Activated T-helper 9 cell treated with anti-CD3 and anti-CD28 coated beads, Interleukin-2, amount 50 U/mL, for 16 hours (primary cell): ENCODE measurements at places on chromosomes 3 and 15.

DNA sequence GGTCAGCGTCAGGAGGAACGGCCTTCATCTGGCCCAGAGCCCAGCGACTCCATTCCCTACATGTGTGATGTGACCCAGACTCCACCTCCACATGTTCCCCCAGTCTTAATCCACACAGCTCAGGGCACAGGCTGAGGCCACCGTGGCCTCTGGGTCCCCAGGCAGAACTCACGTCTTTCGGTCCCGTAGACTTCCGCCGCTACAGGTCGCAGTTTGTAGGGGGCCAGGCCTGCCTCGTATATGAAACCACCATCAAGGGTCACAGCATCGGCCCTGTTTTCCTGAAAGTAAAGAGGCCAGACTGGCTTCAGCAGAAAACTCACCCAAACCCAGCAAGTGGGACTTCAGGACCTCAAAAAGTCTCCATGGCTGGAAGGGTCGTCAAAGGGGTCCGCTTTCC lies 8.6 kb downstream of the LTF start:
- DNase-seq, result no peak

DNA sequence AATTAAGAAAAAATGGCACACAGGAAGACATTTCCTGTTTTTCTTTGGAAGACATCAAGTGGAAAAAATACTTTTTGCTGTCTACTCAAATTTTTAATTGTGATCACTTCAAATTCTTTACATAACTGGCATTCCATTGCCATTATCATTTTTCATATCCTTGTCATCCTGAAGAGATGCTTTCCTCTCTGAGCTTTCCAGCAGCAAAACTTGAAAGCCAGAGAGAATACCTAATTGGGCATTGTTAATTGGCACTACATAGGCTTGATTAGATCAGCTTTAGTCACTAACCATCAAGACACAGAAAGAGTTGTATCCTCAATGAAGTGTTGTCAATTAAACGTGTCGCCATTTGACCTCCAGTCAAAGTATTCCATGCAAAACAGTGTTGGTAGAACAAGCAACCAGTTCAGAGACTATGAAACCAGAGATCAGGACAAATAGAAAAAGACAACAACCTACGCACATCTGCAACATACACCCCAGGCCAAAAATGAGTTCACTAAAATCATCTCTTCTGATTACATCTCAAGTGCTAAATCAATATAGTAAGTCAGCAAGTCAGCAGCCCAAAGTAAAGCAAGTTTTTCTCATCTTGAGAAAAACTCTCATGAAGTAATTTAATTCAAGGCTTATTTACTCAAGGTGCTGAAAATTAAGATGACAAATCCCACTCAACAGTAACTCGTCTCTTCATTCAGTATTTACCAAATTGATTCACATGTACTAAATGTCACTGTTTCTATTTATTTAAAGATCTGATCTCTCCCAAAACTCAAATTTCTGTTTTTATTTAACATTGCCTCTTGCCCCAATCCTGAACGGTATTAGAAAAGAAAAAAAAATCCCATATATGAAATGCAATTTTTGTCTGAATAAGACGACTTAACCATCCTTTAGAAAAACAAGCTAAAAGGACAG lies 123.0 kb downstream of the SUCLG2 start:
- no peak for DNase-seq

GRCh38 chr3:151404316-151404715 lies 19.8 kb upstream of the P2RY12 start:
- no peak for DNase-seq

DNA sequence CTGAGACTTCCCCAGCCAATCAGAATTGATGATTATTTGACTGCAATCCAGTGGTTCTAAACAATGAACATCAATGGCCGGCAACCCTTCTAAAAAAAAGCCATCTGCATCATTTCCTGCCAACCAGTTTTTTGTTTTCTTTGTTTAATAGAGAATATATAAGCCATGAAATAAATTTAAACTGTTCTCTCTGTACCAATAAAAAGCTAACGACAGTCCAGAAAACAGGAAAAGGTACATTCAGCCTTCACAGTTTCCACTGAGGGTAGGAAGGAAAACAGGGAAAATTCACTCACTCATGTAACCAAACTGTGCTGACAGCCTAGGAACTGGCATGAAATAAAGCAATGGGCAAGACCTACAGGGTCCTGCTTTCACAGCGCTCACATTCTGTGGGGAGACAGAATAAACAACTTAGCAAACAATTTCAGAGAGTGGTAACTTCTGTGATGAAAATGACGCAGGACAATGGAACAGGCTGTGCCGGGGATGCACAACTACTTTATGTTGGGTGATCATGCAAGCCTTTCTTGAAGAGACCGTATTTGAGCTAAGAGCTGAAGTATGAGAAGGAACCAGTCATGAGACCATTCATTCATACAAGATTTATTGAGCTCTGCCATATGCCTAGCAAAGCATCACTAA lies 630.1 kb downstream of the MAGI1 start:
- no peak for DNase-seq

DNA sequence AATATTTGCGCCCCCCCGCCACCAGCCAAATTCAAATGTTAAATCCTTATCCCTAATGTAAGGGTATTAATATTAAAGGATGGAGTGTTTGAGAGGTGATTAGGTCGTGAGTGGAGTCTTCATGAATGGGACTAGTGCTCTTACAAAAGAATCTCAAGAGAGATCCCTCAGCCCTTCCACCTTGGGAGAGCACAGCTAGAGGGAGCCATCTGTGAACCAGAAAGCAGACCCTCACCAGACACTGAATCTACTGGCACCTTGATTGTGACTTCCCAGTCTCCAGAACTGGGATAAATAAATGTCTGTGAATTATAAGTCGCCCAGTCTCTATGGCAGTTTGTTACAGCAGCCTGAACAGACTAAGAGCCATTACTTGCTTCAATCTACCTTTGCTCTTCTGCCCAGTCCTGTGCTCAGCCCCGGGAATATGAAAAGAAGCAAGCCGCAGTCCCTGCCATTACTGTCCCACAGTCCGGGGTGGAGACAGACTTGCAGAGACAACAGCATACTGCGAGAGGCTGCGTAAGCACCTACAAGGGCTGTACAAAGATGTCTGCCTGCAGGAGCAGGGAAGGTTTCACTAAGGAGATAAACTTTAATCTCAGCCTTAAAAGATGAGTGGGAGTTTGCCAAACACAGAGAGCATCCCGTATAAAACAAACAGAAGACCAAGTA lies 110.7 kb upstream of the TMCO5A start:
- no peak for DNase-seq

GRCh38 chr3:160665231-160665630 lies 11.7 kb upstream of the ARL14 start:
- no peak for DNase-seq

DNA sequence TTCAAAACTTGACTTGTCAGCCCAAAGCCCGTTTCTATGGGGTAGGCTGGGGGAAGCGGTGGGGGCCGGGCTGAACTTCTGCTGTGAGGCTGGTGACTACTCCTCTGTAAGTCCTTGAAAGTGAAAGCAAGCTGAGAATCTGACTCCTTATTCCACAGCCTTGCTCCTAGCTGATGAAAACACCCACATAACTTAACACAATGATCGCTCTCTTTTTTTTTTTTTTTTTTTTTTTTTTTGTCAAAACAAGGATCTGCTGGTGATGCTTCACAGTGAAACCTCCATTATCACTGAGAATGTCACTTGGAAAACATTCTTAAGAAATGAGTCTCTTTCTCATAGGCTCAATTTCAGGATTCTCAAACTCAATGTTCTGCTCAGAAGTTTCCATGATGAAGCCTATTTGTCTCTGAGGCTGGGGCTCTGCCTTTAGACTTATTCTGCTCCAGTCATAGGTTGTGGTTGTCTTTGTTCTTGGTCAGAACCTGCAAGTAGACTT lies 31.4 kb upstream of the TKT start:
- DNase-seq, result no peak

GRCh38 chr3:71101014-71101413 lies 482.5 kb downstream of the FOXP1 start:
- no peak for DNase-seq

DNA sequence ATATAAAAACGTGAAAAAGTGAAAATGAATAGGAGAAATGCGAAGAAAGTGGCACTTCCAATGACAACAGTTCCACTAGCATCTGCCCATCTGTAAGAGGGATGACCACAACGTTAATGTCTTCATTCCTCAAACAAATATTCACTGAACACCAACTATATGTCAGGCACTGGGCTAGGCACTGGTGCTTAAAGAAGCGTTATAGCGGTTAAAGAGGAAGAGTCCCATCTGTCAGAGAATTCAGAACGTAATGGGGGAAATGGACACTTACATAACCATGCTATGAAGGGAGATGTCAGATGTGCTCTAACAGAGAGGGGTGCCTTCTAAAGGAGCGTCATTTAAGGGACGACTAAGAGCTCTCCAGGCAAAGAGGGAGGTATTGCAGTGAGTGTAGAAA lies 8.2 kb downstream of the RUBCN start:
- no peak for DNase-seq

- DNase-seq, result no peak
Observed at GRCh38 chr3:73765878-73766545, 141.3 kb upstream of the PDZRN3 start.

DNA sequence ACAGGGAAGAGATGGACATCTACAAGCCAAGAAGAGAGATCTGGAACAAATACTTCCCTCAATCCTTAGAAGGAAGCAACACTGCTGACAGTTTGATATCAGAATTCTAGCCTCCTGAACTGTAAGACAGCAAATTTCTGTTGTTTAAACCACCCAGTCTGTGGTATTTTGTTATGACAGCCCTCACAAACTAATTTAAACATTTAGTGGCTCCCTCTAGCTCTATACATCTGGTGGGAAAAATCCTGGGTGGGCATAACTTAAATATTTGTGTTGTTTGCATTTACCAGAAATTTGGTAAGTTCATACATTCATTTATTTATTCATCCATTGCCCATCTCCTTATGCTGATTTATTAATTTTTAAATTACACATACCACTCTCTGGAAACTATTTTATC lies 62.5 kb upstream of the GSK3B start:
- DNase-seq, result no peak

- no peak for DNase-seq
Observed at GRCh38 chr15:71809346-71809745, 1.0 kb upstream of the NR2E3 start.

GRCh38 chr15:23384371-23384770 lies 29.8 kb downstream of the GOLGA8S start:
- DNase-seq, result no peak

GRCh38 chr15:71124937-71125790 lies 9.9 kb downstream of the THSD4 start:
- DNase-seq, result no peak

DNA sequence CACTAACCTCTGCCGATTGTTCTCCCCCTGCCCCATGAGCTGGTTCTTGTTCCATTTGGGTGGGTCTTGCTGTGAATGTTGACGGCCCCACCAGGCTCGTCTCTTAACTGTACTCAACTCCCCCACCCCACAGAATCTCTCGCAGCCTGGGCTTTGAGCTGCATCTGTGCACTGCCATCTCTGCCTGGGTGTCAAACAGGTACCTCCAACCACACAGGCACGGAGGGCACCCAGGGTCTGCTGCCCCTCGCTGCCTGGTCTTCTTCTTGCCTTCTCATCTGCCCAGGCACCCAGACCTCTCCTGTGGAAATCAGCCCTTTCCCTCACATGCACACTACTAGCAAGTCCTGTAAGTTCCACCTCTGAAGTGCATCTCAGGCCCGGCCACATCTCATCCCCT lies 10.1 kb downstream of the TLR9 start:
- no peak for DNase-seq

DNA sequence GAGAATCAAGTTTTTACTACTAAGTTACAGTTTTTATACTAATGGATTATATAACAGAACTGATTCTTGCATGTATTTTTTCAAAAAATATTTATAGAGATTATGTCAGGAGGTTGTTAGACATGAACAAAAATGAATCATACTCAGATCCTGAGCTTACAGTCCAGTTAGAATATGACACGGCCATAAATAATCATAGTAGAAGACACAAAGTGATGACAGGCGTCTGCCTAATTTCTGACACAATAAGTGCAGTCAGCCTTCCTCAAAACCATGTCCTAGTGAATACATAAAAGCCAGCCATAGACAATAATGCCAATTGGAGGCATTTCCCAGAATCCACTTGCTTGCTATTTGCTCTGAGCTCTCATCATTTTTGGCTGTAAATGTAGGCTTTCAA lies 81.7 kb upstream of the POU1F1 start:
- no peak for DNase-seq

- no peak for DNase-seq
Observed at GRCh38 chr15:36924034-36924433, 176.3 kb downstream of the MEIS2 start.

GRCh38 chr3:22928216-22929110 lies 274.7 kb upstream of the UBE2E2 start:
- DNase-seq, result no peak

DNA sequence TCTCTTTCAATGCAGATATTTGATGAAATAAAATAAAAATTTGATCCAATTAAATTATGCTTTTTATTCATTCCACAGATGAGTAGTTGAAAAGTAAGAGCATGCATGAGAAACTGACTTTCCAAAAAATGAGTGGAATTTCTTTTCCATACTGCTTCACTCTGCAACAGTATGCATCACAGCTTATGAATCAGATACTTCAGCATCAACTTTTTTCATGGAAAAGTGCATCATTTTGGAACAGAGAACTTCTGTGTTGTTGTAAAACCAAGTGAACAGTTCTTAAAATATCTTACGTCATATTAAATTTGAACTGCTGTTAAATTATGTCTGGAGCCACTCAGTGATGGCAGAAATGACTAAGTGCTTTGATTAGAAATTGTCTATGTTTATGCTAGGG lies 16.7 kb upstream of the SLC7A14 start:
- no peak for DNase-seq

DNA sequence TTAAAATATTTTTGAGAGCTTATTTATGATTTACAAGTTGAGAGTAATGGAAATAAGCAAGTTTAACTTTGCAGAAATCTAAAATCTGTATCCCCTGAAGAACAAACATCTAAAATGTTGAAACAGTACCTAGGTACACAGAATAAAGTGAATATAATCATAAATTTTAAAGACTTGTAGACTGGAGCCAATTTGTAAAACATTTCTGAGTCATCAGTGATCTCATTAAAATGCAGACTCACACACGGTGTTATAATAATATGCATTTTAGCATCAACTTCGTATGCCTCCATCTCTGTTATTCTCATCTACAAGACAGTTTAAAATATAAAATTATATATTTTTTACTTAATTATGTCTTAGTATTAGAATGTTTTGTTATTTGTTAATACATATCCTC lies 399.5 kb upstream of the GOLIM4 start:
- no peak for DNase-seq

DNA sequence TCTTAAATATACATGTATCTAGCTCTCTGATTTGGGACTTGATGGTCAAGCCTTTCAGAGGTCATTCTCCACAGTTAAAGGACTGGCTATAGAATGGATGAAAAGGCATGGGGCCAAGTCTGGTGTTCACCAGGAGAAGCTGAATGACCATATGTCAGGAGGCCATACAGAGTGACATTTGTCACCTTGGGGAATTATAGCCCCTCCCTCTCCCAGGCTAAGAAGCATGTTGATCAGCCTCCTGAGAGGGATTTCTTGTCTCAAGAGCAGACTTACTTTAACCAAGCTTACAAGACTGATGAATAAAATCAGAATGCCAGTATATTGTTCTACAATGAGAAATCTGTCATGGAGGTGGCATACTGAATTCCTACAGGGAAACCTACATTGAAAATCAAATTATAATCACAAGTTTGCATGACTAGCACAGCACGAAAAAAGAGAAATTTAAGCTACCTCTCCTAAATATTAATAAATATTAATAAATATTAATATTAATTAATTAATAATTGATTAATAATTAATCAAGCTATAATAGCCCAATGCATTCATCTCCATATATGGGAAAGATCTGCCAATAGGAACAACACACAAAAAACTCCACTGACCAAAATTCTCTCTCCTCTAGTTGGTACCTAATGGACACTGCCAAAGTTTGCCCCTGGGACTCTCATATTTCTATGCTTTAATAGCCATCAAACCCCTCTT lies 47.3 kb downstream of the ATP8B4 start:
- no peak for DNase-seq
